ENCODE measurements at places on chromosomes 4 and X. TPM values are rescaled to one million over a fixed set of nuclear protein-coding genes. Genes with fewer than 3 reads are reported as not detected.

TNIP3 gene
- total RNA-seq: 9.3 TPM

TMEM31 gene
- total RNA-seq: not detected

UGT2B11 gene
- not detected for total RNA-seq

BBS12 gene
- 3.6 TPM for total RNA-seq

GBA3 gene
- not detected for total RNA-seq

SERTM2 gene
- total RNA-seq: not detected

HSFX1 gene
- total RNA-seq: 0.61 TPM

ASB12 gene
- total RNA-seq: not detected

RBM46 gene
- not detected for total RNA-seq

PFKFB1 gene
- 0.77 TPM for total RNA-seq

NALF2 gene
- total RNA-seq: 0.23 TPM

CRMP1 gene
- total RNA-seq: 0.16 TPM

ERAS gene
- not detected for total RNA-seq

MID1 gene
- 0.33 TPM for total RNA-seq

RAB9A gene
- total RNA-seq: 20.3 TPM

AADAT gene
- total RNA-seq: not detected

MEPE gene
- not detected for total RNA-seq

MRFAP1L1 gene
- total RNA-seq: 60.7 TPM

BTK gene
- 0.41 TPM for total RNA-seq

SLC6A8 gene
- 0.93 TPM for total RNA-seq

RAP2C gene
- total RNA-seq: 32.5 TPM

PRSS12 gene
- total RNA-seq: not detected

INTU gene
- total RNA-seq: 0.03 TPM

TXK gene
- 24.0 TPM for total RNA-seq

CTSO gene
- total RNA-seq: 3.4 TPM

CNKSR2 gene
- 6.7 TPM for total RNA-seq

ARMCX1 gene
- total RNA-seq: 0.20 TPM

ATP1B4 gene
- total RNA-seq: not detected

TEX13C gene
- total RNA-seq: not detected

ANXA3 gene
- 7.4 TPM for total RNA-seq

DUX4 gene
- total RNA-seq: not detected

GJB1 gene
- not detected for total RNA-seq

PSAPL1 gene
- total RNA-seq: not detected

ADH6 gene
- not detected for total RNA-seq

LPAR4 gene
- total RNA-seq: not detected

BGN gene
- not detected for total RNA-seq

INPP4B gene
- total RNA-seq: 23.5 TPM

XK gene
- 0.14 TPM for total RNA-seq

TLR3 gene
- total RNA-seq: 1.5 TPM

CDKL2 gene
- total RNA-seq: 1.5 TPM

FREM3 gene
- not detected for total RNA-seq

ARMCX6 gene
- total RNA-seq: 32.9 TPM

FRAS1 gene
- 0.05 TPM for total RNA-seq

MAML3 gene
- 1.8 TPM for total RNA-seq

CFAP99 gene
- total RNA-seq: not detected

POF1B gene
- not detected for total RNA-seq

EVC gene
- total RNA-seq: 4.0 TPM

IL9R gene
- total RNA-seq: 110 TPM

CFAP47 gene
- total RNA-seq: not detected

ACSL1 gene
- total RNA-seq: 26.0 TPM

KIAA1210 gene
- not detected for total RNA-seq

ZMAT1 gene
- 3.6 TPM for total RNA-seq

PPP2R3B gene
- total RNA-seq: 31.7 TPM
